NCI-H510A treated with DMSO at 0.1 percent for 48 hours (cell line): ENCODE measurements at places on chromosomes 7 and 10.

- no peak for DNase-seq
Measured at GRCh38 chr7:141575164-141575563, 24.0 kb downstream of the AGK start.

GRCh38 chr10:1084011-1084950 is 28.1 kb downstream of the WDR37 start:
- no peak for DNase-seq

GRCh38 chr10:22453320-22453719 is 108.0 kb downstream of the SPAG6 start:
- no peak for DNase-seq

DNA sequence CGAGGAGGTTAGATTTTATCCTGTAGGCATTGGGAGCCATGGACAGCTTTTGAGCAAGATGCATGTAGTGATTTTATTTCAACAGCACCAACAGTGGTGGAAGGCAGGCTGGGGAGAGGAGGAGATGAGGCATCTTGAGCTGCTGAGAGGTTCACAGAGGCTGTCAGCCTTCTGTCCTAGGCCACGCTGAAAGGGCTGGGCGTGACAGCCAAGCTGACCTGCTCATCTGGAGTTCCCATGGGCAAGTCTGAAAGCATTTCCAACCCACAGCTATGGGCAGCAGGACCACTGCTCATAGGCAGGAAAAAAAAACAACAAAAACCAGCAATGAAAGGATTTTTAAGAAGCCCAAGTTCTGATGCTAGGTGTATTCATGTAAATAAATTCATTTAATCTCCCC is 7.7 kb downstream of the NEURL1 start:
- no peak for DNase-seq

- DNase-seq, result no peak
Measured at GRCh38 chr7:139523199-139523941, at the start of gene CLEC2L. TSS of gene CLEC2L (plus strand) at chr7:139523685. CDS start at chr7:139523928, 243 bp downstream.

DNA sequence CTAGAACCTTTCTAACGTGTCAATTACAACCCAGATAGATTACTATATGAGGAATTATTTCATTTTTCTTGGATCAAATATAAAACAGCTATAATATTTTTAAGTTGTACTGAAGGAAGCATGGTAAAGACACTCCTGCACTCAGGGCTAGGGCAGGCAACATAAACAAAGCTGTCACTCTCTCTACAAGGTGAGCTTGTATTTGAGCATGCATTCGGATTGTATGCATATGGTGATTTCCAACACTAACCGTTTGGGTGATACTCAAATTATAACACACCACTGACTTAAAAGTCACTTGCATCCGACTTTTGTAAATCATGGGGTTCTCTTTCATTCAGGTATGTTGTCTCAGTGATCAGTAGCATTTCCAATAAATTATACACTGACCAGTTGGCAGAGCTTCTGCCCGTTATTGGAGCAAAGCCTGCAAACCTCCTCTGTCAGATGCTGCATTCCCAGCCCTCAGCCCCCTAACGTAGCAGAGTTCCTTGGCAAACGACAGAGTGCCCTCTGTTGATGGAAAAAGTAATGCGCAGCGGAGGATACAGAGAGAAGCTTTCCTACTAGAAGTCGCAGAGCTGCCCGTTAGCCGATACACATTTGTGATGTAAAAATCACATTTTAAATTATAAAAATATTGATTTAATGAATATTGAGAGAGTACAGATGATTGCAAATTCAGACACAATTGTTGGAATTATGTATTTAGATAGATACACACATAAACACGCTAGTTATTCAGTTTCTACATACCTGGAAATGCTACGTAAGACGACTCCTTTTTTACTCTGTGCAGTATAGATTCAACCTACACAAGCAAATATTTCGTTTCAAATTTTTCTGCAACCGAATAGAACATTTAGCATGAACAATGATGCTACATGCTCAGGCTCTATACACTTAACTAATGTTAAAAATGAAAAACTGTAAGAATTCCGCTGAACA is 173.9 kb upstream of the SP4 start:
- DNase-seq, result peak; percentile 84

DNA sequence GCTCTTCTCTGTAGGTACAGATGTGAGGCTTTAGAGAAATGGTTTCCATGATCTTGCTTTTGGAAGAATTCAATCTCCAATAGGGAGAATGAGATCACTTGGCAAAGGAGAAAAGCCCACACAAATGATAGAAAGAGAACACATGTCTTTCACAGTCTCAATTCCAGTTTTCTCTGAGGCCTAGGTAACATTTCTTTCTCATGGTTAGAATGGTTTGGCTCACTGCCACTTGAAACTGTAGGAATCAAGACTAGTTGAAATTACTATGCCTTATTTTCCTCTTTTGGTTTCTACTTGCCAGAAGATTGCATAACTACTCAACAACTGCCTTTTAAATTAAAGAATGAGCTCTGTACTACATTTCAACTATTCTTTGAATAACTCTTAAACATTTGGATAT is 276.5 kb upstream of the TEX47 start:
- DNase-seq, result no peak

DNA sequence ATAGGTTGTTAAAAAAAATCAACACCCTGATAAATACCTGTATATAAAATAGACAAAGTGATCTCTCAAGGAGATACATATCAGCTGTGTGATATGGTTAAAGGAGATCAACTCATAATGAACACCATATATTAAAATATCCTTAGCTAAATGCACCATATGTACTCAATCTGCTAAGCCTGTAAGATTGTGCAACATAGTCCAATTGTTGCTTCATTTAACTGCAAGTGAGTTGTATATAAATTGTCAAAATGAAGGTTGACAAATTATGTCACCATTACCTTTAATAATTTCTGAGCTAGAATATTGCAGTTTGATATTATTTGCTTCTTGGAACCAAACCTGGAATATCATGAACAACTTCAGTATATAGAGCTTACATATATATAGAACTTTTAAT is 283.7 kb downstream of the MALRD1 start:
- DNase-seq, result no peak

GRCh38 chr10:71136036-71136721 is 76.2 kb upstream of the UNC5B start:
- no peak for DNase-seq

DNA sequence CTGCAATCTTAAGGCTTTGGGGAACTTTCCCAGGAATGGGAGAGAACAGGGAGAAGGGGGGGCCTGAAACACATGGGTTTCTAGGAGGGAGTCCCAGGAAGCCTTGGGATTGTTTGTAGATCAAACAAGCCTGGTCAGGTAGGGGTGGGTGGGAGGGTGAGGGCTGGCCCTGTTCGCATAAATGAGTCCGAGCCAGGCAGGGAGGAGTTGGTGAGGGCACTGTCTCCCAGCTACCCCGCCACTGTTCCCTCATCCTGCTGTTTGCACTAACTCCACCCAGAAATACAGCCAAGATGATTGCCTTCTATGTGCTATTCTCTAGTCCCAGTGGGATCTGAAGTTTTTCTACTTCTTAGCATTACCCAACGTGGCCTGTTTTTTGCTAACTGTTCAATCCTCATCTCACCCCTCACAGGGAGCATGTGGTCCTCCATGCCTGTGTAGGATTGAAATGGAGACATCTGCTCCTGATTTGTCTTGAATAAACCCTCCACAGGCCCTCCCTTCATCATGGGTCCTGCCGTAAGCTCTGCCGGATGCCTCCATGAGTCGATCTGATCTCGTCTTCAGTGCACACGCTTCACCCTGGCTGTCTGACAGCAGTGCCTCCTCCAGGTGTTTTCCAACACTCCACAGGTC is 257.0 kb downstream of the COBL start:
- DNase-seq, result no peak

GRCh38 chr10:2963889-2964631 is 103.3 kb upstream of the PFKP start:
- DNase-seq, result no peak

- no peak for DNase-seq
Measured at GRCh38 chr7:47937711-47938573, 10.3 kb downstream of the PKD1L1 start.

- no peak for DNase-seq
Measured at GRCh38 chr10:91549262-91549661, 83.6 kb downstream of the PPP1R3C start.

DNA sequence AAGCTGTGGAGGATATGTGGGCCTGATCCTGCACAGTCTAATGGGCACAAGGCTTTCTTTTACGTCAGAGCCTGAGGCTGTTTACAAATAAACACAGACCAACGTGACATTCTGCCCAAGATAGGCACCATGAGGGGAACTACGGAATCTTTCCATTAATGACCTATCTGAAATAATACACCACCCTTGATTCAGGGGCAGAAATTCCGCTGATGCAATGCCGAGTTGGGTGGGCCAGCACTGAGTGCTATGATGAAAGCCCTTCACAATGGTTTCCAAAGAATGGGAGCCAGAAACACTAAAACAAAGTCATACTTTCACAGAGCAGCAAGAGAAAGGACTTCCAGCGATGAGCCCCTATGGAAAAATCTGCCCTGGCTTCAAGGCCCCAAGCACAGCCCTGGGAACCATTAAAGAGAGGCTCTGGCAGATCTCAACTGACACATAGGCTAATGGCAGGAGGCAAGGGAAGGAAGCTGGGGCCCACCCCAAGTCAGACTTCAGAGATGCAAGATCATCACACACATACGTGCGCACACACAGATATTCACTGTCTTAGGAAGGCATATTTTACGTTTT is 72.2 kb upstream of the DLX6 start:
- no peak for DNase-seq

GRCh38 chr10:123446449-123447156 is 219.6 kb upstream of the GPR26 start:
- no peak for DNase-seq
